ENCODE measurements at places on chromosomes 1 and 21. TPM values are rescaled to one million over a fixed set of nuclear protein-coding genes. Genes with fewer than 3 reads are reported as not detected.
A peak's percentile ranks its signal among the peaks of the same experiment; 100 is the strongest.

GRCh38 chr1:145695821-145696629 is 11.1 kb downstream of the PDZK1 start:
- H3K4me3 ChIP-seq: no peak overlapping the region
- DNase-seq: no peak
- H3K27ac ChIP-seq: no peak overlapping the region

TMEM125 gene
- total RNA-seq: not detected

DNA sequence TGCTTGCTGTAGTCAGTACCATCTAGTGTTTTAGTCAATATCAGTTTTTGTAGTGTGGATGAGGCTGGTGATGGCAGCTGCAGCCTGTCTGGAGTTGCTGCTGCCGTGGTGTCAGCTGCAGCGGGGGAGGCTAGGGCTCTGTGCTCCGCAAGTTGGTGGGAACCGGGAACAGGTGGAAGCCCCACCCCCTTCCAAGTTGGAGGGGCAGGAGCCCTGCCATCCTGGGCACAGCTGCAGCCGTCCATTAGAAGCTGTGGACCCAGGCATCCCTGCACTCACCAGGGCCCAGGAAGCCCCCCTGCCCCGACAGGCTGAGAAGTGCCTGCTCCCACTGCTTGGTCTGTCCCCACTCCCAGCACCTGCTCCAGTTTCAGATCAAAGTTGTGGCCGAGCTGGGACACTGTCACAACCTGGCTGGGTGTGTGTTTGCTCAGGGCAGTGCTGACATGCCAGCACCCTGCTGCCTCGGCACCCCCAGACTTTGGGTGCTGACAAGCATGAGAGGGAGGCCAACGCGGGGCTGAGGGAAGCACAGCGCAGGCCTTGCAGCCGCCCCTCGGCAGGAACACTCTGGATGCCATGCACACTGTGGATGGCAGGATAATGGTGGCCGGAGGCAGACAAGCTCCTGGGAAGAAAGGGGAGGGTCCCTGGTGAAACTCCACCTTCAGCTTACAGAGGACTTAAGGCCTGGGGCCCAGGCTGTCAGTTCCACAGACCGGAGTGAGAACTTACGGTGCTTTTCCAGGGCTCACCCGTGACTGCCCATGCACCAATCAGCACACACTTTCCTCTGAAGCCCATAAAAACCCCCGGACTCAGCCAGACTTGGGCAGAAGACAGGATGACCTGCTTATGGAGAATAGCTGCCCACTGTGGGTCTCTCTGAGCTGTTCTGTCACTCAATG is 86.9 kb downstream of the ADARB1 start:
- peak; percentile 74 for DNase-seq
- H3K4me1 ChIP-seq: peaks cover 12% of the 10 kb centered on the region
- H3K27ac ChIP-seq: no peak overlapping the region
- H3K36me3 ChIP-seq: no peaks in the 10 kb centered on the region

FCAMR gene
- not detected for total RNA-seq

KCNJ9 gene
- total RNA-seq: not detected

- H3K27ac ChIP-seq: no peak overlapping the region
- no peaks in the 10 kb centered on the region for H3K4me1 ChIP-seq
- H3K36me3 ChIP-seq: no peaks in the 10 kb centered on the region
- no peaks in the 10 kb centered on the region for H3K27me3 ChIP-seq
- H3K4me3 ChIP-seq: no peak overlapping the region
Measured at GRCh38 chr1:19828546-19828945, 13.5 kb upstream of the RNF186 start.

GRCh38 chr1:32753532-32754316 is 51.2 kb upstream of the SYNC start:
- no peaks in the 10 kb centered on the region for H3K27me3 ChIP-seq
- DNase-seq: no peak
- no peaks in the 10 kb centered on the region for H3K36me3 ChIP-seq
- H3K27ac ChIP-seq: peak overlapping the region; percentile 78

OR10J1 gene
- total RNA-seq: not detected

PMF1 gene
- total RNA-seq: 60.4 TPM

CFHR4 gene
- not detected for total RNA-seq

DNA sequence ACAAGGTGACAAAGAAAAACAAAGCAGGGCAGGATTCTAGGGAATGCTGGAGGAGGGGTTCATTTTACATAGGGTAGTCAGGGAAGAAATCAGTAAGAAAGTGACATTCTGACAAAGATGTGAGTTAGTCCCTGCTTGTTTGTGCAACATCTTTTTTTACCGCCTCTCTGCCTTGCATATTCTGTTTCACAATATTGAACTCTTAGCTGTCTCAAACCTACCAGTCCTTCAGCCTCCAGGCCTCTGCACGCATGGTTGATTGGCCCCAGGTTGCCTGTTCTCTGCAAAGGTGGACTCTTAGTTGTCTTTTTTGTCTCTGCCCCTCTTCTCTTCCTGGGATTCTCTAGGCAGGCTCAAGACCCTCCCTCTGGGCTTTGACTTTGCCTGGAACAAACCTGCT is 152.2 kb upstream of the RUNX1 start:
- H3K36me3 ChIP-seq: no peaks in the 10 kb centered on the region
- H3K4me1 ChIP-seq: peaks cover 9% of the 10 kb centered on the region
- H3K4me3 ChIP-seq: no peak overlapping the region
- no peaks in the 10 kb centered on the region for H3K27me3 ChIP-seq

DNA sequence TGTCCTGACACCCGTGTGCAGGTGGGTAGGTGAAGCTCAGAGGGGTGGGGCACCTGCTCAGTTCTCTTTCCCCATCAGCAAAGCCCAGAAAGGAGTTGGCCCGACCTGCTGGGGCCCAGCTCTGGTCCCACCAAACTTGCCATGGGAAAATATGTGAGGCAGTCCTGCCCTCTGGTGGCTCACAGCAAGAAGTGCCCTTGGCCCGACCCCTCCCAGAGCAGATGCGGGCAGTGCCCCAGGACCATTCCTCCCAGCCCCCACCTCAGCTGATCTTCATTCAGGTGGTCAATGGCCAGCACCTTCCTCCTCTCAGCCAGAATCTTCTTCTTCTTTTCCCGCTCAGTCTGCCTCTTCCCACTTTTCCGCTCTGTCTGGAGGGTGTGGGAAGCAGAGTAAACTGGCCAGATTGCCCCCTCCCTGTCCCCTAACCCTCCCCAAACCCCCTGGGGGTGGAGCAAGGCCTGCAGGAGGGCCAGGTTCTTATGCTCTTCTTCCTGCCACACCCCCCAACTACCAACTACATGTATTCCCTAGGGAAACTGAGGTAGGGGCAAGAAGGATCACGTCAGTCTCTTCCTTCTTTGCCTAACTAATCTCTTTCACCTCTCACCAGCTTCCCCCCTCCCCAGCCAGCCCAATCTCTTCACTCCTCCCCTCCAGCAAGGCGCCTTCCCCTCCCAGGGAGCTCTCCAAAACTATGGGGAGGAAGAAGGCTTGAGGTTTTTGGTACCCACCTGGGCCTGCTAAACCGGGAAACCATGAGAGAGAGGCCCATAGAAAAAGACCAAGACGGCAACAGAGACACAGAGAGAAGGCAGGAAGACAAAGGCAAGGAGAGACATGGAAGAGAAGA is 15.6 kb downstream of the TNNT2 start:
- no peak overlapping the region for H3K27ac ChIP-seq
- no peaks in the 10 kb centered on the region for H3K36me3 ChIP-seq
- no peak overlapping the region for H3K4me3 ChIP-seq

TMPRSS2 gene
- 0.86 TPM for total RNA-seq

DNA sequence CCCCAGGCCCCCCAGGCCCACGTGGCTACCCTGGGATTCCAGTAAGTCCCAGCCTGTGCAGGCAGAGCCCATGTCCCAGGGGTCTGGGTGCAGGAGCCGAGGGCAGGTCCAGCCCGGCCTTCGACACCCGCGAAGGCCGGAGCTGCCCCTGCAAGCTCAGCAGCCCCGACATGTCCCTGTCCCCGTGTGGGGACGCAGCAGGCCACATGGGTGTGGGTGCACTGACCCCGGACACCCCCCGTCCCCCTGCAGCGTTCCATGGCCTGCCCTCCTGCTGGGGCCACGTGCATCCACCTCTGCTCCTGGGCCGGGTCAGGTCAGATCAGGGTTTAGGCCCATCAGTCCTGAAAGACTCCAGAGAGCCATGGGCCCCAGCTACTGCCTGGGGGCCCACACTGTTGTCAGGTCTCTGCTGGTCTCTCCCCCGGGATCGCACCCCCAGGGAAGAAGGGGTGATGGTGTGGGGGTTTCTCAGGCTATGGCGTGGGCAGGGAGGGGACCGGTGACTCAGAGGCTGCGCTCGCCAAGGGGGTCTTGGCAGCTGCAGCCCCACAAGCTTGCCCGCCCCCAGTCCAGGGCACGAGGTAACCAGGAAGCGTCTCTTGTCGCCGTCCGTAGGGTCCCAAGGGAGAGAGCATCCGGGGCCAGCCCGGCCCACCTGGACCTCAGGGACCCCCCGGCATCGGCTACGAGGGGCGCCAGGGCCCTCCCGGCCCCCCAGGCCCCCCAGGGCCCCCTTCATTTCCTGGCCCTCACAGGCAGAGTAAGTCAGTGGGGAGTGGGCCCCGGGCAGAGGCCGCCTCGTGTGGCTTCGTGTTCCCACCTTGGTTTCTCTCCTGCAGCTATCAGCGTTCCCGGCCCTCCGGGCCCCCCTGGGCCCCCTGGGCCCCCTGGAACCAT is 37.5 kb downstream of the SLC19A1 start:
- no peaks in the 10 kb centered on the region for H3K36me3 ChIP-seq
- no peak for DNase-seq
- H3K4me1 ChIP-seq: no peaks in the 10 kb centered on the region
- no peak overlapping the region for H3K27ac ChIP-seq

TSACC gene
- total RNA-seq: not detected

DNA sequence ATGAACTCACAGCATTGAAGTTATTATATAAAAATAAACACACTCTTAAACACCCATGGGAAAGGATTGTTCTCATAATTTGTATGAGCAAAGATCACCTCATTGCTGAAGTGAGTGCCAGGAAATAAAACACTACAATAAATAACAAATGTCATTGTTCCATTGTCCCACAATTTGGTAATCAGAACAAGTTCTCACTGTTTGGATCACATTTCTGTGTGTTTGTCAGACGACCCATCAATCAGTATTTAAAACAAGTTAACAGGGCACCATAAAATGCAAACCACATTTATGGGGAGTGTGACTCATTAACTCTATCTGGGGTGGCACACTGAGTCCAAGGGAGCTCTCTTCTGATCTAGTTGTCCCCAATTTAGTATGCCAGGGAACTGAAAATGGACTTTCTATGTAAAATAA is 124.5 kb downstream of the PTPRC start:
- no peak overlapping the region for H3K27ac ChIP-seq
- H3K4me1 ChIP-seq: no peaks in the 10 kb centered on the region
- no peaks in the 10 kb centered on the region for H3K36me3 ChIP-seq
- no peak overlapping the region for H3K4me3 ChIP-seq
- no peaks in the 10 kb centered on the region for H3K27me3 ChIP-seq

DNA sequence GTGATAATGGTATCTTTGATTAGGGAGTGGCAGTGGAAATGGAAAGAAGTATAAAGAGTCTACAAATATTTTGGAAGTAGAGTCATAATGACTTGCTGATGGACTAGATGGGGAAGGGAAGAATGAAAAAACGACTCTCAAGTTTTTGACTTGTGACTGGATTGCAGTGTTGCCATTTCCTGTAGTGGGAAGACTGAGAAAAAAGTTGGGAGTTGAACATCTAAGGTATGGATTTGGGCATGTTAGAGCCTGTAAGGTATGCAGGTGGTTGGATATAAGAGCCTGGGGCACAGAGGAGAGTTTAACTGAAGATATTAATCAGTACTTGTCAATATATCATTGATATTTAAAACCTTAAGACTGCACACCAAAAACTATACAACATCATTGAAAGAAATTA is 19.4 kb downstream of the DNM3 start:
- no peak overlapping the region for H3K4me3 ChIP-seq
- no peak overlapping the region for H3K27ac ChIP-seq
- no peaks in the 10 kb centered on the region for H3K4me1 ChIP-seq

DNA sequence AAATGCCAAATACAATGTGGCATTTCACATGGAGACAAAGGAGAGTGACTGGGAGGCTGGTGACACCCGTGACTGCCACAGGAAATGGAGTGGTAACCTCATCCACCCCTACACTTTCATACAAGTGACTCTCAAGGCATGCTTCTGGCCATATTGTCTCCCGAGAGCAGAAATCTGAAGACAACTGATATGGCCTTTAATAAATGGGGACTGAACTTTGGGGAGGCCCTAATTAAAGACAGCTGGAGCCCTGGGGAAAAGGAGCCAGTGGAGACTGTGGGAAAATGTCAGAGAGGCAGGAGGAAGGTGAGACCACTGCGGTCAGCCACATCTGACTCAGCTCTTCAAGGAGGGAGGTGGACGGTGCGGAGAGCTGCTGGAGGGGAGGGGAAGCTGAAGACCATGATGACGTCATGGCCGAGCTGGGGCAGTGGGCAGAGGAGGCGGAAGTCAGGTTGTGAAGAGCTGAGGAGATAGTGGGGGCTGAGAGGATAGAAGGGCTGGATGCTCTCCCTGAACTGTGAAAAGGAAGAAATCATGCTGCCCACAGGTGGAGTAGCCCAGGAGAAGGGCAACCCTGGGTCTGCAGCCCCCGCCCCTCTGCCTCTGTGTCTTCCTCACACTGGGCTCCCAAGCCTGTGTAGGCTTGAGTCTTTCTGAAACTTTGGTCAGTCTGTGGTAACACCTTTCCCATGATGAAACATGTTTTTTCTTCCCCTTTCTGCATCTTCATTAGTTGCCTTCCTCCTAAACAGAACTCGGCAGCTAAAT is 14.0 kb upstream of the NCF2 start:
- H3K27ac ChIP-seq: no peak overlapping the region
- no peaks in the 10 kb centered on the region for H3K36me3 ChIP-seq
- no peak for DNase-seq
- H3K4me1 ChIP-seq: peaks cover 12% of the 10 kb centered on the region

- peaks cover 23% of the 10 kb centered on the region for H3K4me1 ChIP-seq
- H3K4me3 ChIP-seq: peak overlapping the region; percentile 72
- H3K36me3 ChIP-seq: no peaks in the 10 kb centered on the region
- H3K27ac ChIP-seq: peak overlapping the region; percentile 72
- no peak for DNase-seq
Measured at GRCh38 chr1:85463731-85464496, 1.0 kb downstream of the DDAH1 start.

CAPN8 gene
- total RNA-seq: not detected

GRCh38 chr1:113901191-113901590 is 3.4 kb downstream of the AP4B1 start:
- no peak for DNase-seq
- H3K27ac ChIP-seq: no peak overlapping the region
- no peaks in the 10 kb centered on the region for H3K27me3 ChIP-seq
- H3K36me3 ChIP-seq: peaks cover 14% of the 10 kb centered on the region

DNA sequence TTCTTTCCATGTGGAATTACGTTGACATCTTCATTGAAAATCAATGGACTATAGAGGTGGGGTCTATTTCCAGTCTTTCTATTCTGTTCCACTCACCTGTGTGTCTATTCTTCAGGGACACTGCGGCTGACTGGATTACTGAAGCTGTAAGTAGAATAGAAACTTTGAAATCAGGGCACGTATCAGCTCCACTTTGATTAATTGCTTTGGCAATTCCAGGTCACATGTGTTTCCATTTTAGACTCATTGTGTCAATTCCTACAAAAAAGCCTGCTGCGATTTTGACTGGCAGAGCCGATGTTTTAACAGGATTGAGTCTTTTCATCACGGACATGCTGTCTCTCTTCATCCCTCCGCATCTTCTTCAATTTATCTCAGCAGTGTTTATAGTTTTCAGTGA is 20.9 kb upstream of the RNF223 start:
- H3K27ac ChIP-seq: no peak overlapping the region
- H3K36me3 ChIP-seq: no peaks in the 10 kb centered on the region
- no peaks in the 10 kb centered on the region for H3K4me1 ChIP-seq
- no peak overlapping the region for H3K4me3 ChIP-seq
- no peaks in the 10 kb centered on the region for H3K27me3 ChIP-seq

- H3K27me3 ChIP-seq: peaks cover 6% of the 10 kb centered on the region
- no peaks in the 10 kb centered on the region for H3K36me3 ChIP-seq
- DNase-seq: no peak
- no peak overlapping the region for H3K27ac ChIP-seq
Measured at GRCh38 chr1:18116777-18117176, 9.2 kb downstream of the IGSF21 start.

All from esophagus muscularis mucosa (tissue), 4 donors.